ENCODE measurements at places on chromosomes 2 and 18.

DNA sequence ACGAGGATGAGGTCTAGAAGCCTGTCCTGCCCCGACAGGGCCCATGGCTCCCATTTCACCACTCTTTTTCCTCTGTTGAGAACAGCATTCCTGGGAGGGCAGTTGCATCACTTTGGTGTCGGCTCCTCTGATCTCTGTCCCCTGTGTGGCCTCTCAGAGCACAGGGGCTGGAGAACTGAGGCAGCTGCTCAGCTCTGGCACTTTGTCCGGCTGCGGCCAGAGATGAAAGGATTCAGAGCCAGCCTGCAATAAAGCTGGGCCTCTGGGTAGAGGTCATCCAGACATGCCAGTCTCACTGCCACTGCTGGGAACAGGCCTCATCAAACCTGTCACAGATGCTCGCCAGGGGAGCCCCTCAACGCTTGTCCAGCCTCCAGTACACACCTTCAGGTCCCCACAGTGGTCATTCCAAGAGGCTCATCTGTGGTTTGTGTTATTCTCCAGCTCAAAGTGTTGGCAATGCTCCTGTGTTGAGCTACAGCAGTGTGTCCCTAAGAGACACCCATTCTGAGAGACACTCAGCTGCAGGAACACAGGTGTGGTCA lies 13.1 kb upstream of the ROCK2 start:
- DNase-seq = no peak

GRCh38 chr2:10668402-10669012 lies 21.3 kb downstream of the NOL10 start:
- DNase-seq = peak; percentile 37

DNA sequence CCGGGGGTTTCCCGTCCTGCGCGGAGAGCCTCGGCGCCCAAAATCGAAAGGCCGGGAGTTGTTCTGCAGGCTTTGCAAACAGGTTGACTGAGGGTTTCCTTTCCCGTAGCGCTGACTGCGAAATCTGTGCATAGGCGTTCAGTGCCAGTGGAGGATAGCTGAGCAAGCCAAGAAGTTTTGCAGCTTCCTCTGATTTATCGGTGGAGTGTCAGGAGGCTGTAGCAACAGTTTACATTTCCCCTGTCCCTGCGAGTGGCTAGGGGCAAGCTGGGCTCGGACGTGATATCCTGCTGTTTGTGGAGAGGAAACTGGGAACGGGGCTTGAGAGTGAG lies 694 bp downstream of the THSD7B start:
- DNase-seq = no peak

GRCh38 chr2:62410015-62410453 lies 96.0 kb downstream of the TMEM17 start:
- DNase-seq = no peak

- DNase-seq = no peak
These were observed 123.3 kb upstream of the TANK start for GRCh38 chr2:161036926-161037325.

DNA sequence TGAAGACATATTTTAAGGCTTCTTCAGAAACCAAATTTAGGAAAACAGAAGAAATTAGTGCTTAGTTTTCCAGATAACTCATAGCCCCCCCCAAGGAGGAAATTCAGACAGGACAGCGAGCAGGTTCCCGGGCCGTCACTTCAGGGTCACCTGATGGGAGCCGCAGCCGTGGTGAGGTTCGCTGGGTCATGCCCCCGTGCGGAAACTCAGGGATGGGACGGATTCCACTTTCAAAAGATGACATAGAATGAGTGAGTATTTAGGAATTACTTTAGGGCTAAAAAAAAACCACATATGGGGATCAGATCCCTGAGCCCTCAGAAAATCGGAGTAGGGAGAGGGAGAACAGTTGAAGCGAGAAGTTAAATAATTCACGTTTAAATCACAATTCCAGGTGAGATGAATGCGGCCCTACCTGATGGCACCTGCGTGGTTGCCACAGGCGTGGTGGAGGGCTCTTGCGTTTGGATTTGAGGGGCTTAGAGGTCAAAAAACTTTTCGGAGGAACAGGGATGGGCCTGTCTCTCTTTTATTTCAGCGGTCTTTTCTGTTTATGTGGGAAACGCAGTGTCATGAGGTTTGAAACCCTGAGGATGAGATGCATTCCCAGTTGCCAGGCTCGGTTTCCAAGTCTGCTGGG lies 114.4 kb downstream of the NFATC1 start:
- no peak for DNase-seq

- no peak for DNase-seq
These were observed 89.3 kb upstream of the OTOS start for GRCh38 chr2:240229603-240230235.

DNA sequence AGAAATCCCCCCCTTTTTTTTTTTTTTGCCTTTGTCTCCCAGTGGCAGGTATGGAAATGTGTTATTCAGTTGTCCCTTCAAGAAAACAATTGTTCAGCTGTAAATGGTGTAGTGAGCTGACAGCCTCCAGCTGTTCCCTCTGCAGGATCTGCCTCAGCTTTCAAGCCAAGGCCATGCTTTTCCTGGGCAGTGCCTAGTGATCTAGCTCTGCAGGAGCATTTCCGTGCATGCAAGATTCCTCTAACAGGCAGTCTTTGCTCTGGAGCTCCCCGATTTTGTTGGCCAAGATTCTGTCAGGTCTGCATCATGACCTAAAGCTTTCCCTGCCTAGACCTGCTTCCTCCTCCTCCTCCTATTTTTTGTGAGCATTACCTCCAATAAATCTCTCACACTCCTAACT lies 300.7 kb upstream of the UBE2E3 start:
- DNase-seq = no peak

DNA sequence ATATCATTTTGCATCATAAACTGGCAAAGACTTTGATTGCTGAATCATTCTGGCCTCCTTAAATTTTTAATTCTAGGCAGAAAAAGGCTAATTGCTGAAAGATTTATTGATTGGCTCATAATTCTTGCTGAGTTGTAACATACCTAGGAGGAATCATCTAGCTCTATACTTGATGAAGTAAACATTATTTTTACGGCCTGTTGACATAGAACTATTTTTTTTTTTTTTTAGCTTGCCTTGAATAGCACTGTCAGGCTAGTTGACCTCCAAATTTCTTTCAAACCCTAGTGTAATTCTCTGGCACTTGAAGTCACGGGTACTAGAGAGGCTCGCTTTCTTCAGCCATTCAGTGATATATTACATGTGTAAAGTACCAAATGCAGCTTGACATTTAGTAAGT lies 2.8 kb downstream of the SERPINB12 start:
- no peak for DNase-seq

DNA sequence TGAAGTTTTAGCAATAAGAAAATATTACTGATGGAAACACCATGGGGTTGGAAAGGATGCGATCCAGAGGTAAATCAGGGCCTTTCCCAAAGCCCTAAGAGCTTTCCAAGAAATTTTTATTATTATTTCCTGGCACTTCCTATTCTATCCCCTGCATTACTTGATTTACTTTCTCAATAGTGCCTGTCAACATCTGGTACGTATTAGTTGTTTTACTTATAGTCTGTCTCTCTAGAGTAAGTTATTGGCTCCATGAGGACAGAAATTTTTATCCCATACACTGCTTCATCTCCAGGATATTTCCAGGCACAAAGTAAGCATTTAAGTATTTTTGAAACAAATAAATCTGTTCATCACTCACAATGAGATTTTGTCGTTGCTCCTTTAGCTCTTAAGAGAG lies 18.1 kb downstream of the PPP4R1 start:
- DNase-seq = no peak

DNA sequence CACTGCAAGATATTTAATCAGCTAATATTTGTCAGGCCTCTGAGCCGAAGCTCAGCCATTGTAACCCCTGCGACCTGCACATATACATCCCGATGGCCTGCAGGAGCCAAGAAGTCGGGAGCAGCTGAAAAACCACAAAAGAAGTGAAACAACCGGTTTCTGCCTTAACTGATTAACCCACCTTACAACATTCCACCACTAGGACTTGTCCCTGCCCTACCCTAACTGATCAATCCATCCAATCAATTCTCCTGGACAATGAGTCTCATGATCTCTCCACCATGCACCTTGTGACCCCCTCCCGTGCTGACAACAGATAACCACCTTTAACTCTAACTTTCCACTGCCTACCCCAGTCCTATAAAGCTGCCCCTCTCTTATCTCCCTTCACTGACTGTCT lies 945.4 kb upstream of the GYPC start:
- no peak for DNase-seq

- peak; percentile 11 for DNase-seq
These were observed 168.2 kb downstream of the FAM210A start for GRCh38 chr18:13558124-13558523.

All from NCI-H2081 treated with DMSO at 0.1 percent for 48 hours (cell line).